NK-92 treated with Interleukin-12 subunit alpha and Interleukin-12 subunit beta, amount 100 ng/mL, for 24 hours (cell line): ENCODE measurements at places on chromosomes 3 and 15.

GRCh38 chr3:182792901-182793662 lies at the start of gene ATP11B:
TSS of gene ATP11B (plus strand) at chr3:182793504. CDS start at chr3:182793760, 256 bp downstream.
- peak; percentile 79 for DNase-seq

GRCh38 chr15:70504299-70504951 lies 258.9 kb downstream of the UACA start:
- DNase-seq = peak; percentile 49

GRCh38 chr3:151293127-151293526 lies 14.8 kb upstream of the P2RY14 start:
- no peak for DNase-seq

- DNase-seq = no peak
Observed at GRCh38 chr3:61162965-61163364, 88.3 kb downstream of the FHIT start.

GRCh38 chr3:186025161-186025560 lies 83.7 kb downstream of the ETV5 start:
- DNase-seq = no peak

GRCh38 chr3:5840056-5840455 lies 652.5 kb downstream of the EDEM1 start:
- no peak for DNase-seq

- DNase-seq = no peak
Observed at GRCh38 chr3:77254967-77255831, 215.3 kb downstream of the ROBO2 start.

DNA sequence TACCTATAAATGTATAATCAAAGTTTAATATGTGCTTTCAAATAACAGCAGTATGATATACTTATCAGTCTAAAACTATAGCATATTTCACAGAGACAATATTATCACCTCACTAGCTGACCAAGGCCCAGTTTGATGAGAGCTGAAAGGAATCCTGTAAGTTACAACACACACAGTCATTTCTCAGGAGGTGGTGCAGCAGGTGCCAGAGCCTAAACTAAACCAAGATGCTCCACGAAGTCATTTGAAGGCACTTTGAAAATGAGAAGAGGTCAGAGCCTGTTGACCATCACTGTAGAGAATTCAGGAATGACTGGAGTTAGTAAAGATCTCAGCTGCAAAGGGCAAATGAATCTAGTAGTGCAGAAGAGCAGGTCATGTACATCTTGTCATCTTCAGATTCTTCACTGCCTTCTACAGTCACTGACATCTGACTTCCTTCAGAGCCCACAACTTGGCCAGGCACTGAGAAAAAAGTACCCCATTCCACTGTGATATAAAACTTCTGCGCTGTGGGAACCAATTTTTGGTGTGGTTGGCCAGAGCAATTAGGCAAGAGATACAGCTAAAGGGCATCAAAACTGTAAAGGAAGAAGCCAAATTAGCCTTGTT lies 7.9 kb downstream of the GBE1 start:
- no peak for DNase-seq

- no peak for DNase-seq
Observed at GRCh38 chr3:112463250-112463649, 36.0 kb downstream of the BTLA start.

GRCh38 chr3:57086201-57086600 lies 25.7 kb downstream of the SPATA12 start:
- no peak for DNase-seq
